ENCODE measurements at places on chromosomes 2 and 18.

DNA sequence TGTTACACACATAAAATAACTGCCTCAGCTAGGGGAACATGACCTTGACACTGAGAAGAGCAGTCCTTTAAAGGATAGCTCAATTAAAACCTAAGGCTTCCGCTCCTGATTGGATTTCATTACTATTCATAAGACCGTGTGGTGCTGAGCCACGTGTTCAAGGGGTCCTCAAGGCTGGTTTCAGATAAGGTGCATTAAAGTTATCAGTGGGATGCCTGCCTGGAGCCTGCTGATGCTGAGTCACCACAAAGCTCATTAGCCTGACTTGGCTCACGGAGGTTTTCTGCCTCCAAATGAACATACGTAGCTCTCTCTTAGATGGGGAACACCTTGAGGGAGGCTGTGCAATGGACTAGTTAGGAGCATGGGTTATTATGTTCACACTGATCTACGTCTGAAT, 518.9 kb downstream of the TDRD15 start:
- no peak for DNase-seq

DNA sequence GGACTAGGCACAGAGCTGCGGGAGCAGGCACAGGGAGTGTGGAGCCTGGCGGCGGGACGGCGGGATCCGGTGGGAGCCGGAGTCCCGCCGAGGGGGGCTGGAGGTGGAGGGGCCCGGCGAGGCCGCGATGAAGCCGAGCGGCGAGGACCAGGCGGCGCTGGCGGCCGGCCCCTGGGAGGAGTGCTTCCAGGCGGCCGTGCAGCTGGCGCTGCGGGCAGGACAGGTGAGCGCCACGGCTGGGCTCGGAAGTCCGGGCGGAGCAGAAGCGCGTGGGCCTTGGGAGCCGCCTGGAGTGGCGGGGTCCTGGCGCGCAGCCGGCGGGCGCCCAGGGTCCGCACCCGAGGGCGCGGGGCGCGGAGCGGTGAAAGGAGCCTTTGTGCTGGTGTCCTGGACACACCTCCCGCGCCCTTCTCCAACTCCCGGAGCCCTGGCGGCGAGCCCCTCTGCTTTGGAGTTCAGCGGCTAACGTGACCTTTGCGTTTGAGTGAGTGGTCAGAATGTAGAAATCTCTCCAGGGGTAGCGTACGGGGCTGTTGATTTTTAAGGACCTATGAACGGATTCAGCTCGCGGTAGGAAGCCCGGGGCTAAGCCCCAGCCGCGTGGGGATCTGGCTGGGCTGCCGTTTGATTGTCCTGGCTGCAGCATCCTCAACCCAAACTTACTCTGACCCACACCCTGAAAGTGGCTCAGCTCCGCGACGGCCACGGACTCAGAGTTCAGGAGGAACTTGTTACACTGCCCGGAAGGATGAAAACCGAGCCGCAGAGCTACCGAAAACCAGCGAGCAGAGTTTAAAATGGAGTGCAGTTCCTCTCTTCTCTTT, 448 bp downstream of the IMPA2 start:
- DNase-seq = peak; percentile 41

- DNase-seq = no peak
Observed at GRCh38 chr2:240989451-240990265, 8.8 kb upstream of the SNED1 start.

GRCh38 chr2:18527326-18527725, 33.1 kb downstream of the RDH14 start:
- no peak for DNase-seq

GRCh38 chr2:31413025-31413424, 1.5 kb downstream of the XDH start:
- DNase-seq = no peak

DNA sequence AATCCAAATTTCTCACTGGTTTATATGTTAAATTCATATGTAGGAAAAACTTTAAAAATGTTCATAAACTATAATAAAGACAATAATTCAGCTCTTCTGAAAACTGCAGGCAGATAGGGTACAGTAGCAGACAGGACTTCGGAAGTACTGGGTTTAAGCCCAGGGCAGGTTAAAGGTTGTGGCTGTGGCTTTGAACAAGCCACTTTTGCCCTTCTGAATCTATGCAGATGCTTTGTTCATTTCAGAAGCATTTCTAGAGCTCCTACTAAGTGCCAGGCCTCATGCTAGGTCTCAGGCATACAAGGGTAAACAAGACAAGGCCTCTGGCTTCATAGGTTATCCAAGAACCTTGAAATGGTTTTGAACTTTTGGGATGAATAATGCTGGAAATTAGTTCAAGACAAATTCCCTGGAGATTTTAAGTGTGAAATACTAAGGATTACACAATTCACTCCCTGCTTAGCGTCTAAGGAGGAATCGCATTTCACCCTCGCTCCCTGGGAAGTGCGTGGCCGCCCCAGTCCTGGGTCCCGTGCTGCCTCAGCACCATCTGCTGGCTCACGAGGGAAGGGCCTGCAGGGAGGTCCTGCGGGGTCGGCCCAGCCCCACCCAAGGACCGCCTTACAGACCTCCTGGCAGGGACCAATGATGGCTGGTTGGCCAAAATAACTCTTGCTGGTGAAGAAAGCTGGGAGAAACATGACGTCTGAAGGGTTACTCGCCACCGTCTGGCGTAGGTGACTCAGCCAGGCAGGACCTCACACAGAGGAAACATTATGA, 67.7 kb upstream of the L3MBTL4 start:
- peak; percentile 73 for DNase-seq

DNA sequence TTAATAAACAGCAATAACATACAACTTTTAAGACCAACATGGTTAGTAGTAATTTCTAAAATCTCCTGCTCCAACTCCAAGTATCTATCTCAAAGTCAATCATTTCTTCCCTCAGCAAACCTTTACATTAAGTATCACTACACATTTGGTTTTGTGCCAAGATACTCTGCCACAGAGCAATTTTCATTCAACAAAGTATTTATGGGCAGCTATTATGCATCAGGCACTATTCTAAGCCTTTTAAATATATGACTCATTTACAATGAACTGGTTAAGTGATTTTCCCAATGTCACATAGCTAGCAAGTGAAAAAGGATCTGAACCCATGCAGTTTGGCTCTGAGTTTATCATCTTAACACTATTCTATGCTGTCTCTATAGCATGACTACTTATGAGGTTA, 264.3 kb downstream of the NOL4 start:
- DNase-seq = no peak

DNA sequence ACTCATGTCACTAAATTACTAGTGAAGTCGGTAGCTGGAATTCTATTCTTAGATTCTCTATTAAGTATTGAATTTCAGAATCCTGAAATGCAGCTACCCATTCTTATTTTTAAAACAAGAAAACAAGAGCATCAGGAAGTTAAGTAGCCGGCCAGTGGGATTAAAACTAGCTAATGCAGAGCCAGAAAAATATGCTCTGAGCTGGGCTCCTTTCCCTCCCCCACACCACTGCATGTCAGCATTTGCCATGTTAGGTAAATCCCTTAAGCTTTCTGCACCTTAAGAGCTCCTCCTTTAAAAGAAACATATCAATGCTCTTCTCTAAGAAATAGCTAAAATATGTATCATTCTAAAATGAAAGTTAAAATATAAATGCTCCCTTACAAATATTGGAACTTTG, 72.2 kb upstream of the MFF start:
- DNase-seq = no peak

- no peak for DNase-seq
Observed at GRCh38 chr2:46394649-46395510, 84.5 kb upstream of the TMEM247 start.
